ENCODE measurements at places on chromosomes 5 and 9.

DNA sequence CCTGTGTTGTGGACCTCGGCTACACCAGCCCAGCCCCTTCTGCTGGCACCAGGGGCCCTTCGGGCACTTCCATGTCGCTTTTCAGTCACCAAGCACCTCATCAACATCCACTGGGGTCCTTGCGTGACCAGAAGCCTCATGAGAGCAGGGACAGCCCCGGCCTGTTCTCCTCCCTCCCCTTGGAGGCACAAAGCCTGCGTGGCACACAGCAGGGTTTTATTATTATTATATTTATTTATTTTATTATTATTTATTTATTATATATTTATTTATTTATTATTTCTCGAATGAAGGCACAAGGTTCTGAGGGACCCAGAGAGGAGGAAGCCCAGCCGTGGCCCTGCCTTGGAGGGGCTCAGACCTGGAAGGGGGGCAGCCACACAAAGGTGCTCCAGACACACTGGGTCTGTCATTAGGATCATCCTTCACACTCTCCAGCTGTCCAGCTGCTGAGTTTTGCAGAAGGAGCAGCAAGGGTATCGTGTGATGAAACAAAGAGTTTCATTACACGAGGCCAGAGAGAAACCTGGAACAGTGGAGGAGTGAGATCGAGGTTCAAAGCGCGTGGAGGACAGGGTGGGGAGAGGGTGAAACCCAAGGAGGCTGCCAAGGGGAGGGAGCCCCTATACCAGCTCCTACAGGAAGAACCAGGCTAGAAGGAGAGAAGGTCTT lies 5.2 kb downstream of the VAV2 start:
- DNase-seq, result no peak

- no peak for DNase-seq
These were observed 2.2 kb upstream of the CLINT1 start for GRCh38 chr5:157860898-157861890.

DNA sequence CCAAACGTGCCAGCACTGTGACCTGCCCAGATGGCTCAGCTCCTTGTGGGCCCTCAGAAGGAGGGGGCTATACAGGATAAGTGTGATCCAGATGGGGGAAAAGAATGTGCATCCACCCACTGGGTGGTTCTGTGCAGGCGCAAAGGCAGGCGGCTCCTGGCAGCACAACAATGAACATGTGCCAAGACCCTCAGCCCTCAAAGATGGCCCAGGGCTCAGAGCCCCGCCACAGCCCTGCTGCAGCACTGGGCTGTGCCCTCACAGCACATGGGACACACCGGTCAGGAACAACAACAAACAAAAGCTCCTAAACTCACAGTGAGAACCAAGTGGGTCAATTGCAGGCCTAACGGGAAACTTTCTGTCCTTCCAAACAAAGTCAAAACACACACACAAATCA lies 4.7 kb downstream of the SEMA4D start:
- no peak for DNase-seq

- no peak for DNase-seq
These were observed 48.8 kb downstream of the LNPEP start for GRCh38 chr5:96984506-96985192.

GRCh38 chr5:147410496-147411358 lies 99.1 kb downstream of the DPYSL3 start:
- DNase-seq, result no peak

DNA sequence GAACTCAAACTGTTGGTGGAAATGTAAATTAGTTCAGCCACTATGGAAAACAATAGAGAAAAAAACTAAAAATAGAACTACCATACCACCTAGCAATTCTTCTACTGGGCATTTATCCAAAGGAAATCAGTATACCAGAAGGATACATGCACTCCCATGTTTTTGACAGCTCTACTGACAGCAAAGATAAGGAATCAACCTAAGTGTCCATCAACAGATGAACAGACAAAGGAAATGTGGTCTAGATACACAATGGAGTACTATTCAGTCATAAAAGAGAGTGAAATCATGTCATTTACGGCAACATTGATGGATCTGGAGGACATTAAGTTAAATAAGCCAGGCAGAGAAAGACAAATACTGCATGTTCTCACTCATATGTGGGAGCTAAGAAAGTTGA lies 21.8 kb upstream of the C9orf40 start:
- no peak for DNase-seq

DNA sequence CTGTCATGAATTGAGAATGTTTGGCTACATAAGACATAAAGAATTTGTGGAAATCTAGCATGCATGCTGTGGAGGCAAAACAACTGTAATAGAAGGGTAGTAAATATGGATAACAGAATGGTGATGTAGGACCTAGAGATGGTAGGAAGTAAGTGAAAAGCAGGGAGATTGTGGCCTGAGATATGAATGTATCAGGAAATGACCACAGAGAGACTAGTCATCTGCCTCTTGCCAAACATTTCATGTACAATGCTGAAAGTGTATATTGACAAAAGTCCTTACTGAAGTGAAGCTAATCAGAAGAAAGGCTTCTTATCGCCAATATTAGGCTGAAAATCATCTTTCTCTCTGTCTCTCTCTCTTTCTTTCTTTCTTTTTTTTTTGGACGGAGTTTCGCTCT lies 873.1 kb upstream of the CTNND2 start:
- DNase-seq, result no peak

GRCh38 chr9:37242089-37242488 lies 121.7 kb downstream of the ZCCHC7 start:
- no peak for DNase-seq

GRCh38 chr5:121025671-121026070 lies 561.6 kb downstream of the PRR16 start:
- DNase-seq, result no peak

DNA sequence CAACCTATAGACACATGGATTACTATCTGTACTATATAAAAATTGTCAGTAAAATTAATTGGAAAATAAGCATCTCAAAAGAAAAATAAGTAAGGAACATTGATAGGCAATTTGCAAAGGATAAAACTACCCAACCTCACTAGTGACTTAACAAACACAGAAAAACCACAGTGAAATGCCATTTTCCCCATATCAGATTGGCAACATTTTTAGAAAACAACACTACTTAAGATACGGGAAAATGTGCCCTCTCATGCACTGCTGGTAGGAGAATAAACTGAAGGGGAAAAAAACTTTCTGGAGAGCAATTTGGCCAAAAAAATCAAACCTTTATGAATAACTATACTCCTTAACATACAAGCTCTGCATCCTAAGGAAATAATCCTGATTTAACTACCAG lies 254.0 kb downstream of the DEPDC1B start:
- DNase-seq, result no peak

DNA sequence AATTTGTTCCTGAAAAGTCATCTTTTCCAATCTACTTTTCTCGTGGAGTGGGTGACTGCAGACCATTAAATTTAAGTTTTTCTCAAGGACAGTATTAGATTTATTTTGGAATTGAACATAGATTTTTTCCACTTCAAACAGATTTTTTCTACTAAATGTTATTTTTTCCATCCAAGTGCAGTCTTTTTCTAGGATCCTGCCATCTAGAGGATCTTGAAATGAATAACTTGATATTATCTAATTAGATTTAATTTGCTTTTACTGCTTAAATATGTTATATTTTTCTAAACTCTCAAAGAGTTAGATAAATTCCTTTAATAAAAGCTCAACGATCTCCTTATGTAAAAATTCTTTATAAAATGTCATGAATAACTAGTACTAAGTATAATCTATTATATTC lies 136.9 kb upstream of the PRR16 start:
- no peak for DNase-seq

- DNase-seq, result no peak
These were observed 117.5 kb downstream of the HMHB1 start for GRCh38 chr5:143929486-143929885.

Data from hepatic stellate cell (primary cell).